ENCODE measurements at places on chromosomes 5 and 9.

DNA sequence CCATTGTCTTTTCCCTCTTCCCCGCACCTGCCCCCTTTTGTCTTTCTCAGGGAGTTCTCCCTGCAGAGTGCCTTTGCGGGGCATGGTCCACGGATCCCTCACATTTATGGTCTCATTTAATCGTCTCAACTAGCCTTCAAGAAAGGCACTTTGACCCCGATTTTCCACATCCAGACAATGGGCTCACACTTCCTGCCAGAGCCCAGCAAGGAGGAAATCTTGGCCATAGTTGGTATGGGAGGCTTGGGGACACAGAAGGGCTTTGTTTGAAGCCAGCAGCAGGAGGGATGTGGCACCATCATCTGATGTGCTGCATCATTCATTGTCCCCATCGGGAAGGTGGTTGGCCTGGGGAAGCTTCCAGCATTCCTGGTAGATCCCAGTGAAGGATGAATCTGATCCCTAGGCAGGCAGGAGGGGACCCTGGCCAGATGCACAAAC, 24.9 kb downstream of the GSN start:
- no peak for DNase-seq

DNA sequence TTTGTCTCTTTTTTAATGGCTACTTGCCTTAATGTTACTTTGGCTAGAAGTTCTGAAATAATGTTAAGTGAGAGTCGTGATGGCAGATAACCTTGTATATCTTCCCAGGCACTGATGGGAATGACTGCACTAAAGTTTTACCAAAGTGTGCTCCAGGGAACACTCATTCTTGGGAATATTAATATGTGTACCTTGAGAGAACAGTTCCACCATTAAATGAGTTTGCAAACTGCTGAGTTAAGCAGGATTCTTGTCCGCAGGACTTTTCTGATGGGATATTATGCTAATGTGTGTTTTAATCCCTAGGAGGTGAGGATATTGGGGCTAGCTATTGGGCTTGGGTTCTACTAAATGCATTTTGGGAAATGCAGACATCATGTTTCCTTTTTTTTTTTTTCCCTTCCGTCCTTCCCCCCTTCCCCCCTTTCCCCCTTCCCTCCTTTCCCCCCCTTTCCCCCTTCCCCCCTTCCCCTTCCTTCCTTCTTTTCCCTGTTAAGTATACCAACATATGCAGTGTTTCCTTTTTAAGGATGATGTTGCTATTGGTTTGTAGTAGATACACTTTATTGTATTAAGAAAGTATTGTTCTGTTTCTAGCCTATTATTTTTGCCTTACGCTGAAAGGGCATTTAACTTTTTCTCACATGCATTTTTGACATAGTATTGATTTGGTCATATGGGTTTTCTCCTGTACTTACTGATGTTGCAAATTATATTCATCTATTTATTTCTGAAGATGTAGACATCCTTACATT, 15.5 kb downstream of the ZBTB34 start:
- DNase-seq = no peak

DNA sequence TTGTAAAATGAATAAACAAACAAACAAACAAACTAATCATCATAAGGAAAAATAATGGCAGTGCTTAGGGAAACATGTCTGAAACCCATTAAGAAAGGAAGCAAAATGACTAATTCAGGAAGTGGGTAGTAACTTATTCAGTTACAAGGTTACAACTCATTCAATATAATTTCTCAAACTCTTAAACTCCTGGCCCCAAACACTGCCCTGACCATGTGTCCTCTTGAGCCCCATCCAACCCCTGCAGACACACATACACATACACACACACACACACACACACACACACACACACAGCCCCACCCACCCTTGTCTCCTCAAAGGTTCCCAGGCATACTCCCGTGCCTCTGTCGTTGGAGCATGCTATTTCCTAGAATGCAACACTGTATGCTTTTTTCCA, 193.9 kb downstream of the SEC61B start:
- no peak for DNase-seq

GRCh38 chr5:59142927-59143326, 560.1 kb downstream of the RAB3C start:
- no peak for DNase-seq

- DNase-seq = no peak
Measured at GRCh38 chr9:136419092-136419420, 8.6 kb downstream of the PMPCA start.

All from DMS79 treated with DMSO at 0.1 percent for 48 hours (cell line).